Stimulated activated CD8-positive, alpha-beta memory T cell treated with anti-CD3 and anti-CD28 coated beads, Interleukin-15, amount 100 ng/mL, for 24 hours (primary cell): ENCODE measurements at places on chromosomes 11 and 22.
A peak's percentile ranks its signal among the peaks of the same experiment; 100 is the strongest.

GRCh38 chr11:46246521-46246920 is 30.9 kb upstream of the CREB3L1 start:
- no peak for DNase-seq

DNA sequence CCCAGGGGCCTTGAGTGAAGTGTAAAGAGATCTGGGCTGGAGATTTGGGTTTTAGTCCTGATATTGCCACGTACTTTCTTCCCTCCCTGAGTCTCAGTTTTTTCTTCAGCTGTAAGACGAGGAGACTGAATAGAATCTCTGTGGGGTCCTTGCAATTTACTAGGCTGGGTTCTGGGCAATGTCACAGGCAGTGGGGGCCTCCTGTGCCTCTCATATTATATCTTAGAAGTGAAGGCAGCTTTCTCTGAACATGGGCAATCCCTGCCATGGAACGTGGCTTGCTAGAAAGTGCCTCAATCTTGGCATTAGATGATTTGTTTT is 62.0 kb upstream of the PTPRJ start:
- DNase-seq, result no peak

DNA sequence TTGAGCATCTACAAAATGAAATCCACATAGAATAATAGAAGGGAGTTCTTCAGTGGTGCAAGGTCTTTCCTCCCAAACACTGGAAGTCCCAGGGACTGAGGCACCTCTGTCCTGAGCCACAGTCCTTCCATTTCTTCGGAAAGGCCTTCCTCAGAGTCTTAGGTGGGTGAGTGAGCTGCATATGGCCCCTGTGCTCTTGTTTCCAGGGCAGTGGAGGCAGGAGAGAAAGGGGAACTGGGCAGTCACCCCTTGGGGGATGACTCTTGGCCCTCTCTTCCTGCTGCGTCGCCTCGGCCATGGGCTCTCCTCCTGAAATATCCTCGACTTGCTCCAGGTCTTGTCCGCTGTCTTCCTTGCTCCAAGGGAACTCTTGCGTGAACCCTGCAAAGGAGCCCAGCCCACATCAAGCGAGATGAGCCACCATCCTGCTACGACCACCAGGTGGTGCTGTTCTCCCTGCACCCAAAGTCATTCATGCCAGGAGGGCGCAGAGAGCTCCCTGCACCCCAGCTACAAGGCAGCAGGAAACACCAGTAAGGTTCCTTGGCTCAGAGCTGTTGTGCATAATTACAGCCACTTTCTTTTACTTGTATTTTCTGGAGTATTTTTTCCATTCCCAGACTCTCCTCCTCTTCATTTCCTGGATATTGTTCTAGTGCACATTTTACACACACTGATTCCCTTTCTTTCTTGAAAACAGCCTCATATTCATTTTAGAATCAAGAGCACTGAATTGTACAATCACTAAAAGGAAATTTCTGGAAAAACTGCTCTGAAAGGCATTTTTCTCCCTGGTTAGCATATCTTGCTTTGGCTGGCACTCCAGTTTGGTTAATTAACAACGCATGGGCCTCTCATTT is 397.8 kb downstream of the OPCML start:
- DNase-seq, result no peak

GRCh38 chr11:6356503-6357055 is 33.7 kb upstream of the SMPD1 start:
- no peak for DNase-seq

GRCh38 chr22:30561402-30562189 is 12.9 kb downstream of the GAL3ST1 start:
- DNase-seq, result no peak

- DNase-seq, result no peak
Observed at GRCh38 chr11:85685125-85685819, 723 bp downstream of the CCDC89 start.

GRCh38 chr11:31655483-31655882 is 145.9 kb downstream of the ELP4 start:
- no peak for DNase-seq

DNA sequence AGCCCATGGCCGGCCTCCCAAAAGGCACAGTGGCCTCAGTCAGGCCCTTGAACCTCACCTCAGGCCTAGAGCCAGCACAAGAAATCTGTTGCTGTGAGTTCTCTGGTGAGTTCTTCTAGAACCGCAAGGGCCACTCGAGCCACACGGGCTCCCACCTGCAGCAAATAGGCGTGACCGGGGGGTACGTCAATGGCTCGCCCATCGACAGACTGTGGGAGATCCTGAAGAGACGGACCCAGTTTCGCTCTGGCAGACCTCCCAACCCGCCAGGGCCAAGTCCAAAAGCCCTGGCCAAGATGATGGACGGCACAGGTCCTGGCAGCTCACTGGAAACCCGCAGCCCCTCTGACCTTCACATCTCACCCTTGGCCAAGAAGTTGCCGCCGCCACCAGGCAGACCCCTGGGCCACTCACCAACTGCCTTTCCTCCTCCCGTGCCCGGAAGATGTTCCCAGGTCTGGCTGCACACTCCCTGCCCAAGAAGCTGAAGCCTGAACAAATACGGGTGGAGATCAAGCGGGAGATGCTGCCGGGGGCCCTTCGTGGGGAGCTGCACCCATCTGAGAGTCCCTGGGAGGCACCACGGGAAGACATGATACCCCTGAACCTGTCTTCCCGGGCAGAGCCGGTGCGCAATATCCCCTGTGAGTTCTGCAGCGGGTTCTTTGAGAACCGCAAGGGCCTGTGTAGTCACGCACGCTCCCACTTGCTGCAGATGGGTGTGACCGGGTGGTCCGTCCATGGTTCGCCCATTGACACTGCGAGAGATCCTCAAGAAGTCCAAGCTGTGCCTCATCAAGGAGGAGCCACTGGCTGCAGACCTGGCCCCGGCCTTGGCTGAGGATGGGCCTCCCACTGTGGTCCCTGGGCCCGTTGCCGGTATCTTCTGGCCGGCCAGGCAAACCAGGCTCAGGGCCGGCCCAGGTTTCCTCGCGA is 544.2 kb upstream of the CCDC179 start:
- no peak for DNase-seq

DNA sequence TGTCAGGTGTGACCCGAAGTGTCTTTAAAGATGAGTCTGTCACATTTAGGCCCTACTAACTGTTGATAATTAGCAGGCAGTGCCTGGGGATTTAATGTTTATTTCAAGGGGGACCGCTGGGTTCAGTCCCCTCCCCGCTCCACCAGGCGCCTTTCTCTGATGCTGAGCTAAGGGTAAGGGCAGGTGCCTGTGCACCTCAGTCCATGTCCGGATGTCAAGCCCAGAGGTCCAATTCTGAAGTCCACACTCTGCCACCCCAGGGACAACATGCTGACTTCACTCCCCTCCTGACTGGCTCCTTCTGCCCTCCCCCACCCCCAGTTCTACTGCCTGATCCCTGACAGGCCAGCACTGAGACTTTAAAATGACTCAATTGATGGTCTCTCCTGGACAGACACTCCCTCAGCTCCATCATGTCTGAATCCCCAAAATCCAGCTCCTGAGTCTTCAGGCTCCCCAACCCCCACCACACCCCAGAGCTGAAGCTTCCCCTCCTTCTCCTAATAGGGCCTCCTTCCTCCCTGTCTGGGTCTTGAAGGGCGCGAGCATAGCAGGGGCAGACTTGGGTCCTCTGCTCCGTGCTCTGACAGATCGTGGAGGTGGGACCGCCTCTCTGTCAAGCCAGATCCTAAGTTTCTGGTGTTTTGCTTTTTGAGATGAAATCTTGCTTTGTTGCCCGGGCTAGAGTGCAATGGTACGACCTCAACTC is 49.8 kb upstream of the ANO1 start:
- no peak for DNase-seq

DNA sequence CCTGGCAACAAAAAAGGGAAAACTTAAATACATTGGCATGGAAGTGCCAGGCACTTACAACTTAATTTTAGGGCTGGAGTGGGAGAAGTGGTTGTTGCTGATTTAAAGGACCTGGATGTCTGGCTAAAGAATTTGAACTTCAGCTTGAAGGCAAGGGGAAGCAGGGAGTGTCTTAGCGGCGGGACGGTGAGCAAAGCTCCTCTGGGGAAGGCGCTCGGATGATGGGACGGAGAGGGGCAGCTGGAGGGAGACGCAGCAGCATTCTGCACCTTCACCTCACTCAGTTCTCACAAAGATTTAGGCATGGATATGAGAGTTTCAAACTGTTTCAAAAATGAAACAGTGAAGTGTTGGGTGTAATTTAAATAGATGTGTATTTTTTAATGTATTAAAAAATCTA is 967.1 kb downstream of the BRD1 start:
- no peak for DNase-seq

DNA sequence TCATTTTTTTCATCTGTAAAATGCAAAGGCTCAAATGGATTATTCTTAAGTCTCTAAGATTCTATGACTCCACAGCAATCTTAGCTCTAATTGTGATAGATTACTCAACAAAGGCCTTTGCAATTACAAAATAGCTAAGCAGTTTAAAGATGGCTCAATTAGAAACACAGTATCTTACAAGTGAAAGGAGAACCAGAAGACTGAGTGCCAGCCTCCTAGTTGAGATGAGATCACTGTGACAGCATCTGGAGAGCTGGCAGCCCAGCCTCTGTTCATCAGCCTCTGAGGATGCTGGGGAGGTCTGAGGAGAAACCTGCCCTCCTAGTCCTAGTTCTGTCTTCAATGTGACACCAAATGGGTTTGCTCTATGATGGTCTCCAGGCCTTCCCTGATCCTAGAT is 158.4 kb upstream of the NARS2 start:
- no peak for DNase-seq

GRCh38 chr22:26845021-26845743 is 187.8 kb downstream of the MIAT start:
- no peak for DNase-seq

- no peak for DNase-seq
Observed at GRCh38 chr11:96317571-96317970, 25.4 kb downstream of the MAML2 start.

GRCh38 chr11:129435499-129436245 is 60.0 kb downstream of the BARX2 start:
- DNase-seq, result no peak

GRCh38 chr11:126459691-126460281 is 104.3 kb downstream of the ST3GAL4 start:
- DNase-seq, result no peak

DNA sequence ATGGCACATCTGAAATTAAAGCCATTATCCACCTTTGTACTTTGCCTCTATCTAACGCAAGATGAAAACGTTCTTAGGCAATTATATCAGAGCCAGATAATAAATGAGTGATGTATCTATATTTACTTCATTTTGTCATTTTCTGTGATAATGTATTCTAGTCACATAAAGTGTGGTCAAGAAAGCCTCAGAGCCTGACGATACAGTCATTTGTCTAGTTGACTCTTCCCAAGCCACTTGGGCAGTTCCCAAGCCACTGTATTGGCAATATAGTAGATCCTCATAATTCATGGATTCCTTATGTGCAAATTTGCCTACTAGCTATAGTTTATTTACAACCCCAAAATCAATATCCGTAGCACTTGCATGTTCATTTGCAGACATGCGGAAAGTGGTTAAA is 7.8 kb downstream of the HOATZ start:
- no peak for DNase-seq

- no peak for DNase-seq
Observed at GRCh38 chr11:66951135-66951534, 7.0 kb downstream of the PC start.

DNA sequence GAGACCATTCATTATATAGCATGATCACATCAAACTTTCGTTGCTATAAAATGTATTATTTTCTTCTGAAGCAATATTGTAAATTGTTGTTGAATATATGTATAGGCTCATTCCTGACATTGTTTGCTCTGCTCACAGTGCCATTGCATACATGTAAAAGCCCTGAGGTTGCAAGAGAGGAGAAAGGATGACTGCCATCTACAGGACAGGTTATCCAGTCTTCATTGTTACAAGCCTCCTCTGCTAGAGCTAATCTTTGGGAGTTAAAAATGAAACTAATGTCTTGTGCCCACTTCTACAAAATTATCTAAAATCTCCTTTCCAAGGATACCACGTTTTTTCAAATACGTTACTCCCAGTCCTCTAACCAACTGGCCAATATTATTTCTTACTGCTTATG is 16.4 kb upstream of the OR5AL1 start:
- no peak for DNase-seq

GRCh38 chr11:6565988-6566703 is 37.3 kb downstream of the RRP8 start:
- DNase-seq, result no peak

GRCh38 chr22:49969751-49970527 is 9.4 kb downstream of the PIM3 start:
- no peak for DNase-seq

DNA sequence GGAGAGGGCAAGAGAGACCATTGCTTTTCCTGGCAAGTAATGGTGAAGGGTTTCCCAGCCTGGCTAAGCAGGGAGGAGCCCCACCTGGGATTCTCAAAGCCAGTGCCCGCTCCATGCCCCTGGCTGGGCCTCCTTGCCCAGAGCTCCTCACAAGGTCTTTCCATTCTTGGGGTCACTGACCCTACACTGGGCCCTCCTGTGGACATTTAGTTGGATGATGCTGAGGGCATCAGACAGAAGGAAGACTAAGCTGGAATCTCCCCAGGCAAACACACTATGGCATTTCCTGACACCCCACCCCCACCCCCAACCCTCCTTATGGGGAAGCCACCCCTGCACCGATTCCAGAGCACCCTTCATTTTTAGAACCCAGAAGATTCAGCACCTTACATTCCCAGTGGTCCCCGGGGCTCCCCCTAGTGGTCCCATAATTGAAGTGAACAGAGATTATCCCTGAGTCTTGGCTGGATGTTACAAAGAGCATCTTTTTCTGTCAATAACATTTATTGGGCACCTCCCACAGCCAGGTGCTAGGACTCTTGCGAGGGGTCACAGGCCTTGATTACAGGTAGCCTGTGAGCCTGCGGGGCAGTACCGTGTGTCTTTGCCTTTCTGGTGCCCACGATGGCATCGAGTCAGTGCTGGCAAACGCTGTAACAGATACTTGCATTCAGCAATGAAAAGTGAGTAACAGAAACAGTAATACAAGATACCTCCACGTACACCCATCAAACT is 548.5 kb downstream of the BUD13 start:
- peak; percentile 20 for DNase-seq

- peak; percentile 46 for DNase-seq
Observed at GRCh38 chr22:36757668-36758211, 18.2 kb downstream of the IFT27 start.

GRCh38 chr11:67640021-67640757 is 626 bp upstream of the TBX10 start:
- no peak for DNase-seq

DNA sequence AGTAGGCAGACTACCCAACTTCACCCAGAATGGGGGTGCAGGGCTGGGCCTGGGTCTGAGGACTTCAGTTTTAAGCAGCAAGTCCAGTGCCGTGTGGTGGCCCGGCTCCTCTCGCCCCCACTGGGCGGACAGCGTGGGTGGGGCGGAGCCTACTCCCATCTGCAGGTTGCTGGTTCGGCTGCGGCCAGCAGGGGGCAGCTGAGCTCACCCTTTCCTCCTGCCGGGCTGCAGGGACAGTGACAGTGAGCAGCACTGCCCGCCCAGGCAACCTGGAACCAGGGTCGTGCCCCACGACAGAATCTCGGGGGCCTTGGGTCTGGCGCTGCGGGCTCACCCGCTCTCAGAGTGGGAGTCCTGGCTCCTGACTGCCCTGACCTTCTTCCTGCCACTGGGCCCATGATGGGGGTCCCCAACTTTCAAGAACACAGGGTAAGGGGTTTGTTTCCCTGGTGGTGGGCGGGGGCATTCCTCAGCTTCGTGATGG is 6.2 kb upstream of the NEAT1 start:
- peak; percentile 89 for DNase-seq

GRCh38 chr22:17774206-17774925 is at the start of gene BID:
Gene BID, minus strand, starts transcription at chr22:17774469. Its CDS starts 24,353 bp downstream, at chr22:17750116.
- DNase-seq, result no peak

GRCh38 chr11:1269957-1270356 is 39.5 kb downstream of the TOLLIP start:
- DNase-seq, result no peak
